HS-5 (cell line): ENCODE measurements at places on chromosomes 13 and 19.

- peak; percentile 4 for DNase-seq
Measured at GRCh38 chr19:50178859-50179537, 15.9 kb upstream of the IZUMO2 start.

GRCh38 chr19:40601134-40601974 lies at the start of gene LTBP4:
LTBP4 (plus strand) TSS chr19:40601369; CDS start chr19:40601388, 19 bp downstream.
- DNase-seq: no peak

GRCh38 chr13:114219392-114219791 lies 15.3 kb upstream of the CDC16 start:
- no peak for DNase-seq

DNA sequence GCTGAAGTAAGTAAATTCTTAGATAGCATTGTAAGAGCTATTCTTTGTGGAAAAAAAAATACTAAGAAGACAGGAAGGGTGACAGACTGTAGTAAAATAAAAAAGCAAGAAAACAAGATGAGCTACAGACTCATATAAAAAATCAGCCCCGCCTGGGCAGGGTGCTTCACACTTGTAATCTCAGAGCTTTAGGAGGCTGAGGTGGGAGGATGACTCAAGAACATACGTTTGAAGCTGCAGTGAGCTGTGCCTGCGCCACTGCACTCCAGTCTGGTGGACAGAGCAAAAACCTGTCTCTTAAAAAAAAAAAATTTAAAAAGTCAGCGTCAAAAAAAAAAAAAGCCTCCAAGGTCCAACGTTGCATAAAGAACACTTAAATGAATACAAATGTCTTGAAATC lies 102.1 kb downstream of the VWA8 start:
- no peak for DNase-seq

GRCh38 chr19:16771618-16772017 lies 52.0 kb downstream of the NWD1 start:
- DNase-seq: peak; percentile 34

- no peak for DNase-seq
Measured at GRCh38 chr19:15251749-15252397, 19.6 kb upstream of the EPHX3 start.

- DNase-seq: no peak
Measured at GRCh38 chr13:50126263-50126992, 111.2 kb downstream of the KCNRG start.

DNA sequence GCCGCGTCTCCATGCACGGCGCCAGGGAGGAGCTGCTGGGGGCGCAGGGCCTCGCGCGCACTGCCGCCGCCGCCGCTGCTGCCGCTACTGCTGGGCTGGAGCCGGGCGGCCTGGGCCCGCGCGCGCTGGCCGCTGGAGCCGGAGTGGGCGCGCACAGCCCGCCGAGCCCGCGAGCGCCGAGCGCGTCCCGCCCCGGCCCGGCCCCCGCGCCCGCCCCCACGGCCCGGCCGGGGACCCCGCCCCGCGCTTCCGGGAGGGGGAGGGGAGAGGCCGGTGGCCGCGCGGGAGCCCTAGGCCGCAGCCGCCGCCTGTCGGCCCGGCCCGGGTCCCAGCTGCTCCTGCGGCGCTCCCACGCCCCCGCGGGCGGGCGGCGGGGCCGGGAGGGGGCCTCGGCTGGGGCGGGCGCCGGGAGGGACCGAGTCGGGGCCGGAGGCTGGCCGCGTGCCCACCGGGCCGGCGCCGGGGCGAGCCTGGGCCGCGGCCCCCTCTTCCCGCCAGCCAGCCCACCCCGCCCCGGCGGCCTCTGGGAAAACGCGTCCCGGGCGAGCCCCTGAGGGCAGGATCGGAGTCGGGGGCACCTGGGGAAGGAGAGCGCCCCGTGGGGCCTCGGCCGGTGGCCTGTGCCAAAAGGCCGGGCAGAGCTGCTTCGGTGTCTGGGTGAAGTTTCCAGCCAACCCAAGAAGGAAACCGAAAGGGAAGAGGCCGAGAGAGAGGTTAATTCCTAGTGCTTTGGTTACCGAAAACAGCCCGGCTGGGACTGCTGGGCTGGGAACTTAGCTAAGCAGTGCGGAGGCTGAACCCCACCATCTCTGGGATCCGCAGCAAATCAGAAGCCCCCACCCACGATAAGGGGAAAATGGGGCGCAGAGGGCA lies at the start of gene STK24:
TSS of gene STK24 (minus strand) at position 145 of the 873 bp plus-strand sequence. CDS start 321 bp downstream, outside the sequence.
- no peak for DNase-seq

GRCh38 chr13:95516021-95516420 lies 36.5 kb upstream of the CLDN10 start:
- no peak for DNase-seq

GRCh38 chr19:28386066-28386465 lies 826.9 kb downstream of the UQCRFS1 start:
- no peak for DNase-seq

DNA sequence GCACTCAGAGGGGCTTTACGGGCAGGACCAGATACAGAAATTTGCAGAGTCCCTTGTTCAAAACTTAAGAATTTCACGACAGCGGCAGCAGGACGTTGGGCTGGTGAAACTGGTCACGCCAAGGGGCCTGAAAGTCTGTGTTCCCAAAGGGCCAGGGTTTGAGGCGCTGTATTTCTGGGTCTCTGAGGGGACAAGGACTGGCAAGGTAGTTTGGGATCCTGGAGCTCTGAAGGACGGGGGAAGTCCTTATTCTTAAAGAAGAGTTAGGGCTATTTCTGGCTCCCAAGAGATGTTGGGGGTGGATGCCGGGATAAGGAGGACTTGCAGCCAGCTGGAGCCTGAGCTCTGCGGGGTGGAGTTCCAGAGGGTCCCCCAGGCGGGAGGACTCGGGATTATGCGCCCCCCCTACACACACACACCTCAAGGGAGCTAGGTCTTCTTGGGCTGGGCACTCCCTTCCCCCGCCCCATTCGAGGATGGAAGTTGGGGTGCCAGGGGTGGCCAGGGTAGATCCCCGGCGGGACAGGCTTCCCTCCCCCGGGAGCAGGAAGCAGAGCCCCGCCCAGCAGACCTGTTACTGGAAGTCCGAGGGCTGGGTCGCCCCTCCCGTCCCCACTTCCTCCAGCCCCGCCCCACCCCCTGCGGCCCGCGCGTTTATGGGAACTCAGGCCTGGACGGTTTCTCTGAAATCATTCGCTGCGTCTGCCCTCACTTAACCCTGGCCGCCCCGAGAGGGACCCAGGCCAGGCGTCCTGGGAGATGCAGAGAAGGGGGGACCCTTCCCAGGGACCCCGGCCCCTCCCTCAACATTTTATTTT lies 5.6 kb downstream of the BCL3 start:
- no peak for DNase-seq

- DNase-seq: no peak
Measured at GRCh38 chr13:27977476-27978300, 8.6 kb upstream of the CDX2 start.

- DNase-seq: no peak
Measured at GRCh38 chr19:1362387-1363257, 21.1 kb upstream of the NDUFS7 start.

DNA sequence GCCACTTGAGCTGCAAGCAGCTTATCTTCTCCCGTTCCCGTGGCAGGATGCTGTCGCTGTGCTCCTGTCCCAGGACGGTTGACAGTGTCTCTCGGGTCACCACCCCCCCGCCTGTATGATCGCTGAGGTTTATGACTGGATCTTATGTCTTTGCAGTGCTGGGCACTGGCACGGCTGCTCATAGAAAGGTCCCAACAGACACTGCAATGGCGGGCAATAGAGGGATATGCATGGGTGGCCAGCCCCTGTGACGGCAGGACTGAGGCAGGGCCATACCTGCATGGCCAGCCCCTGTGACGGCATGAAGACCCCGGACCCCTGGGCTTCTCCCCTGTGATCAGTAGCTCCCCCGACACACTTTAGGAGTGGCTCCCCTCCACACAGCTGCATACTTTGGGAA lies 307.2 kb downstream of the TEX29 start:
- no peak for DNase-seq

DNA sequence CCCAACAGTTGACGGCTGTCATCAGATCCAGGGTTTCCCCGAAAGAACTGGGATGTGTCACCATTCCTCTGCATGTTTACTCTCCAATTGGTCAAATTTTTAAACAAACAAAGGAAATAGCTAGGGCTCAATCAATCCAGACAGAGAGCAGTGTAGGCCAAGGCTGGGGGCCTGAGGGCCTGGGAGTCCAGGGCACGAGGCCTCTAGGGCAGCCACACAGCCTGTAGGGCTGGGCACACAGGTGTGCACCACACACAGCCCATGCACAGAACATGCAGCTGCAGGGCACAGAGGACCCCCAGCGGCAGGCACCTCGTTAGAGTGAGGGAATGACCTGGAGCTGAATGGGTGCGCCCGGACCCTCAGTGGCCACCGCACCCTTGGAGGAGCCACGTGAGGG lies 9.5 kb downstream of the MIER2 start:
- no peak for DNase-seq

DNA sequence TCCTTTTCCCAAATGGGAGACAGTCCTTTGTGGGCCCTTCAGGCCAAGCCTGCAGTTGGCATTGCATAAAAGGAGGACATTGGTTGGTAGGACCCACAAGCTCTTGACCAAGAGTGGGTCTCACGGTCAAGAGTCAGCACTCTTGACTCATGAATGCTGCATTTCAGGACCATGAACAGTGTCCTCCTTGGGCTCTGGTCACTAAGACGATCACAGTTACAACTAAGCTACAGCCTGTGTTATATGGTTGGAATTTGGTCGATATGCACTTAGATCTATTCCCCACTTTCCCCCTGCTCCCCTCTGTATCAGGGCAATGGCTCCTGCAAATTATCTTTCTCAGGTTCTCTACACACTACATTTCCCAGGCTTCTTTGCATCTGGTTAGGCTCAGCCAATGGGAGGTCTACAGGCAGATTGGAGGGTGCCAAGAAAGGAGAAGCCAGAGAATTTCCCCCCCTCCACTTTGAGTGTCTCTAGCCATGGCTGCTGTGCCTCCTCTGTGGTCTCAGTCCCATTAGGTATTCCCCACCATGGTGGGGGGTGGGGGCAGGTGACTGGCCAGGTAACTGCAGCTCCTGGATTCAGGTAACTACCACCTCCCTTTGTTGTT lies 3.1 kb upstream of the OLFM2 start:
- no peak for DNase-seq

DNA sequence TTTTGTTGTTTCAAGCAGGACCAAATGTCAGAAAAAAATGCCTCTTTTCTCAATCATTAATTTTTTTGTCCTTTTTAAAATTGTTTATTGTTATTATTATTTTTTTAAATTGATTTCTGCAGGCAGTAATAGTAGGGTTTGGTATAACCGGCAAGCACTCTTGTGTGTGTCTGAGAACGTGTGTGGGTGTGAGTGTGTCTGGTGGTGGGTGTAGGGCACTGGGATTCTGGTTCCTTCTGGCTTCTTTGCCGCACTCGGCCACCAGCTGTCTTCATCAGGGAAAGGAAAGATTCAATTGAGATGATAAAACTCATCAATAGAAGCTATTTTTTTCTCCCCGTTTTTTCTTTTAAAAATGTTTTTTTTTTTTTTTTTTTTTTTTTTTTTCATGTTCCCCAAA lies 56.4 kb downstream of the IER2 start:
- no peak for DNase-seq

- DNase-seq: no peak
Measured at GRCh38 chr19:45406226-45407090, at the start of gene POLR1G. POLR1G (plus strand) TSS chr19:45406644; CDS start chr19:45406697, 53 bp downstream.

DNA sequence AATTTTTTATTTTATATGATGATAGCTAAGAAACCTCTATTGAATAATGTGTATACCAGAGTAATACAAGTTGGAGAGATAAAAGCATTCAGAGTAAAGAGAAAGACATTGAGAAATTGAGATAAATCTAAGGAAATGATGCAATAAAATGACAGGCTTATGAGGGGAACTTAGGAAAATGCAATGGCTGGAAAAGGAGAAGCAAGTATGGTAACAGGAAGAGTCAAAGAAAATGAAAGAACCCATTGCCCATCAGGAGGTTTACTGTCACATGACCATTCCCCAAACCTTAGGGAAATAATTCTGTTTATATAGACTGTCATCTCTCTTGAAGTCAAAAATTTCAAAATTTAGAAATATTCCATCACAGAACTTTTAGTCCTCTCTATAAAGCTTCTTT lies 808.0 kb upstream of the PRR20A start:
- no peak for DNase-seq

GRCh38 chr13:62294244-62294643 lies 878.6 kb upstream of the PCDH20 start:
- peak; percentile 16 for DNase-seq

GRCh38 chr13:67130444-67130843 lies 99.7 kb downstream of the PCDH9 start:
- DNase-seq: no peak

DNA sequence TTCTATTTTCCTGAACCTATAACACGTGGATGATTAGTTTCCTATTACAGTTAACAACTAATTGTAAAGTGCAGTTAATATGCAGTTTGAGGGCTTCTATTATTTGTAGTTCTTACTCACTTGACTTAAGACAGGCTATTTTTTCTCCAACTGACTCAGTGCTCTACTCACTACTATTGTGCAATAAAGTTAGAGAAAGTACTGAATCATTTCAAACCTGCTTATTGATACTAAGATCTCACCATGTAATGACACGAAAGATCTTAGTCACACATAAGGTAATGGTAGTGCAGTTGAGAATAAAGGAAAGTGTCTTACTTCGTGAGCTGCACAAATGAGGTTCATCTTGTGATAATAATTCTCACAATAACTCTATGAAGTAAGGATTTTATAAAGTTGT lies 22.8 kb upstream of the ITM2B start:
- DNase-seq: no peak

DNA sequence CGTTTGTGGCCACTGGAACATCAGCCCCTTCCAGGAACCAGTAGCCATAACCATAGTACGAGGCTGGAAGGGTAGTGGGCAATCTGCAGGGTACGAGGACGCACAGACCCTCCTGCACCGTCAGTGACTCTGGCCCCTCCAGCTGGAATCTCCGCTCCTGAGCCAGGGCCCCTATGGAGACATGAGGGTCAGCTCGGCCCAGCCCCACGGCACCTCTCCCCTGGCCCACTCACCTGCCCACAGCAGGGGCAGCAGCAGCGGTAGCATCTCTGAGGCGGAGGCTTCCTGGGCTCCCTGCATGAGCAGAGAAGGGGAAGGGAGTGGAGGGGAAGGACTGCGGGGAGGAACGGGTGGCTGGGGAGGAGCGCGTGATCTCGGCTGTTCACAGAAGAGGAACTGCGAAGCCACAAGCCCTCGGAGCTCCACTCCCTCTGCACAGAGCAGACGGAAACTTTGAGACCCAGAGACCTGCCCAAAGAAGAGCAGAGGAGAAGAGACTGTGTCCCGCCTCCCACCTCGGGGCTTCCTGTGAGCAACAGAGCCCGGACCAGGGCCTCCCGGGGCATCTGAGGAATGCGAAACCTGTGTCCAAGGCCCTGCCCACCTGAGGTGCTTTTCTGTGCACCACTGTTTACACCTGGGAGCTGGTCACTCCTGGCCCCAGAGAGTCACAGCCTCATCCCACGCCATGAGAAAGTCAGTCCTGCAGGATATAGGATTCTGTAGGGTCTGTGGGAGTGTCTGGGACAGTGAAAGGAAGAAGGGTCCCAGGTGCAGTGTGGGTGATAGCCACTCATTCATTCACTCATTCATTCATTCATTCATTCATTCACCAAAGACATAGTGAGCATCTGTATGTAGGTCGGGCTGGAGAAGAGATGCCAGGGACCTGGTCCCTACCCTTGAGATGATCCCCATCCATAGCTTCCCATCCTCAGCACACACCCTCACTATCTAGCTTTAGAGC lies at the start of gene SIGLEC6:
TSS of gene SIGLEC6 (minus strand) at position 322 of the 967 bp plus-strand sequence. CDS start at position 300, 22 bp downstream.
- no peak for DNase-seq
